ENCODE measurements at places on chromosomes 7 and 10. TPM values are rescaled to one million over a fixed set of nuclear protein-coding genes. Genes with fewer than 3 reads are reported as not detected.
A peak's percentile ranks its signal among the peaks of the same experiment; 100 is the strongest.

Gene ZNF804B
- total RNA-seq = 6.9 TPM

GRCh38 chr10:70981936-70982335 is 93.6 kb upstream of the PCBD1 start:
- no peak for DNase-seq

GRCh38 chr10:6100370-6100769 is 11.5 kb downstream of the RBM17 start:
- DNase-seq = no peak

Gene NKX2-3
- under 0.01 TPM for total RNA-seq

- no peak for DNase-seq
Measured at GRCh38 chr10:58157076-58157766, 110.5 kb downstream of the IPMK start.

DNA sequence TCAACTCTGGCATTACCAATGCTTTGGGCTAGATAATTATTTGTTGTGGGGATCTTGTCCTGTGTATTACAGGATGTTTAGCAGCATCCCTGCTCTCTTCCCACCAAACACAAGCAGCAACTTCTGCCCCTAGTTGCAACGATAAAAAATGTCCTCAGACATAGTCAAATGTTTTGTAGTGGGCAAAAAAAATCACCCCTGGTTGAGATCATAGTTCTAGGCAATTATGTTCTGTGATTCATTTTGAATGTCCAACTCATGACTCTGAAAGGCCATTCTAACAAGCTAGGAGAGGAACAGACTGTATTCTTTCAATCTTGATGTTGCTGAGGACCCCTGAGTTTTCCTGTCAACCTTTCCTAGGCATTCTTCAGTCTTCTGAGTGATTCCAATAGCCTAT is 79.5 kb downstream of the RTKN2 start:
- DNase-seq = no peak

Gene GIMAP8
- 1.6 TPM for total RNA-seq

Gene CLDN15
- total RNA-seq = 2.9 TPM

- DNase-seq = no peak
Measured at GRCh38 chr10:16509996-16510395, 11.7 kb downstream of the C1QL3 start.

DNA sequence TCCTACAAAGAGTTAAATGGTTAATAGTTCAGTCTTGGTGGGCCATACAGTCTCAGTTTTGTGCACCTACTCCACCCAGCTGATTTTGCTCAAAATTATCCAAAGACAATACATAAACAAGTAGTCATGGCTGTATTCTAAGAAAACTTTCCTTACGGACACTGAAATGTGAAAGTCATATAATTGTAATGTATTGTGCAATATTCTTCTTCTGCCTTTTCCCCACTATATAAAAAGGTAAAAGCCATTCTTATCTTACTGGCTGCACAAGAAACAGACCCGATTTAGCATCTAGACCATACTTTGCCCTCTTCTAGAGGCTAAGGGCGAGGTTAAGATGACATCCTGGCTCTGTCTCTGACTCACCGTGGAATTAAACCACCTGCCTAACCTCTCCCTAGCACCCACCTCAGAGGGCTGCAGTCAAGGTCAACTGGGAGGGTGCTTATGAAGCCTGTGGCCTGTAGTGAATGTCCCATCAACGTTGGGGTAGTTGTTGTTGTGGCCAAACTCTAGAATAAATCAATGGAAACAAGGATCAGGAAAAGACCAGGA is 63.8 kb upstream of the DOCK1 start:
- no peak for DNase-seq

- DNase-seq = no peak
Measured at GRCh38 chr10:72133517-72133916, 45.2 kb upstream of the SPOCK2 start.

DNA sequence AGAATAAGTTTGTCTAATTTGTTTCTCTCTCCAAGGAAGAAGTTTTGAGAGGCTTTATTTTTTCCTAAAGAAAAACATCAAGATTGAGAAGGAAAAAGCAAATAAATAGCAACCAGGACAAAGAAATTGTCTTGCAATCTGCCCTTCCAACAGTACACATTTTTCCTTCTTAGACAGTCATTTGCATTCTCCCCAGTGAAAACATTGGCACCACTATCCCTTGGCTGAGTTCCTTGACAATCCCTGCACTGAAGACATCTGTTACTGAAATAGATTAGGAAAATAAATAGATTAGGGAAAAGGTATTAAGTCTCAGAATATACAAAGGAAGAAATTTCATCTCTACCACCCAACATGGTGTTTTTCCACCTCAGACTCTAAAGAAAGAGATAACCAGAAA is 12.2 kb upstream of the TMEM243 start:
- DNase-seq = no peak

GRCh38 chr7:100003711-100004661 is 11.4 kb upstream of the ZKSCAN1 start:
- DNase-seq = peak; percentile 27

DNA sequence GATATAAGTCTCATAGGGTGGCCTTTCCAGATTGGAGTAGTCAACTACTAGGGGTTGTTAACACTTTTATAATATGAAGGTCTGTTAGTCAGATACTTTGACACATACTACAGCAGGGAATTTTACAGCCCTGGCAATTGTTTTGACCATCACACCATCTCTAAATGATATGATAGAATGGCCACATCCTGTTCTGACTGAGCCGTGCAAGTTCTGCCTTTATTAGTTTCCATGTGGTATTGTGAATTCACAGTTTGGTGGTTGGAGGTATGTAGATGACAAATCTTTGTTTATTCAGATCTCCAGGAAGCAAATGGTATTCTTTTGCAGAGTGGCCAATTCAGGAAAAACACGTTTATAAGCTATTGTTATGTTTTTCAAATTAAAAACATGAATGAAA is 83.0 kb downstream of the NRG3 start:
- DNase-seq = no peak

Gene MBLAC1
- 4.9 TPM for total RNA-seq

DNA sequence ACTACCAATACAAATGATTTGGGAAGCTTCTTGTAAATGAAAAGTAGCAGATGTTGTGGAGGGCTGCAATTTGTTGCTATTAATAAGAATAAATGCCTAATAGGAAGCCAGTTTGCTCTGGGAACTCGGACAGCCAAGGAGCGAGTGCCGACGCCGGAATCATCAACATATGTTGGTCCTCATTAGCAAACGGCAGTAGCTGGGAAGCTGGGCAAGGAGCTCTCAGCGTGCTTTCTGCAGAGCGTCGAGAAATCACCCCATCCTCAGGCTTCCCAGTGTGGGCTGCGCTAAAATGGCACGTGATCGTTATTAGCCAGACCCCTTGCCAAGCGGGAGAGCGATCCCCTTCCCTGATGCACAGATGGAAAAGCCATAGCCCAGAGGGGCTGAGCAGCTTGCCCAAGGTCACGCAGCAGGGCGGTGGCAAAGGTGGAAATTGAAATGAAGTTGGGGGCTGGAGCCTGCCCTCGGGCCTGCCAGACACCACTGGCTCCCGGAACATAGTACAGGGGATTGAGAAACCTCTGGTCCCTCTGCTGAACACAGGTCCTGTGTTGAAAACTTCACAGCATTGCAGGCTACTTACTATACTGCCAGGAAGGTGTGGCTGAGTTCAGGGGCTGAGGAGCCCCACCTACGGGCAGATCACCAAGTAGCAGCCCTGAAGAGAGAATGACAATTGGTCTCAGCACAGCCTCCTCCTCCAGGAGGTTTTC is 326.9 kb downstream of the PLXNA4 start:
- DNase-seq = no peak

Data from frontal cortex (tissue), 4 donors.